Endodermal cell (in vitro differentiated cells): ENCODE measurements at places on chromosomes 1 and 21. TPM values are rescaled to one million over a fixed set of nuclear protein-coding genes. Genes with fewer than 3 reads are reported as not detected.
A peak's percentile ranks its signal among the peaks of the same experiment; 100 is the strongest.

GRCh38 chr1:235470741-235471439 lies 33.4 kb downstream of the B3GALNT2 start:
- H3K4me1 ChIP-seq: no peaks in the 10 kb centered on the region
- no peak overlapping the region for H3K27ac ChIP-seq
- H3K4me3 ChIP-seq: no peak overlapping the region
- DNase-seq: no peak

DNA sequence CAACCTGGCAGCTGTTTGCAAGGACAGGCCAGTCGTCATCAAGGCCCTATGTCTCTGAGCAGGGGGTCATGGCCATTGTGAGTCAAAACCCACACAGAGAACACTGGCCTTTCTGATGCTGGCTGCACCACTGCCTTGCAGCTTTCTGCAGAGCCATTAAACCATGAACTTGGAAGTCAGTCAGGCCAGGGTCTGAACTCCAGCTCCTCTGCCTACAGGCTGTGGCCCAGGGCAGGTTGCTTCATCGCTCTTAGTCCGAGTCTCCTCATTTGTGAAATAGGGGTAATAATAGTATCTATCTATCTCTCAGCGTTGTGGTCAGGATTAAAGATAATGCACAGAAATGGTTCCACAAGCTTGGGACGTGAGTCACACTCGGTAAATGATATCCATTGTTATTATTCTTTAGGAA lies 35.8 kb upstream of the HIVEP3 start:
- DNase-seq: peak; percentile 57
- no peaks in the 10 kb centered on the region for H3K4me1 ChIP-seq
- no peak overlapping the region for H3K27ac ChIP-seq
- H3K27me3 ChIP-seq: peaks cover 3% of the 10 kb centered on the region

GRCh38 chr1:219206350-219206749 lies 32.7 kb downstream of the LYPLAL1 start:
- no peak overlapping the region for H3K27ac ChIP-seq
- DNase-seq: no peak
- H3K4me1 ChIP-seq: no peaks in the 10 kb centered on the region
- no peaks in the 10 kb centered on the region for H3K27me3 ChIP-seq
- H3K4me3 ChIP-seq: no peak overlapping the region
- H3K36me3 ChIP-seq: no peaks in the 10 kb centered on the region

GRCh38 chr1:159229896-159230295 lies 25.2 kb downstream of the ACKR1 start:
- DNase-seq: no peak
- H3K36me3 ChIP-seq: no peaks in the 10 kb centered on the region
- H3K4me1 ChIP-seq: peaks cover 20% of the 10 kb centered on the region

- H3K36me3 ChIP-seq: no peaks in the 10 kb centered on the region
- H3K27ac ChIP-seq: no peak overlapping the region
- DNase-seq: no peak
Observed at GRCh38 chr1:29011775-29012174, 97.4 kb downstream of the EPB41 start.

- no peaks in the 10 kb centered on the region for H3K36me3 ChIP-seq
- H3K4me1 ChIP-seq: no peaks in the 10 kb centered on the region
- no peak overlapping the region for H3K4me3 ChIP-seq
- DNase-seq: no peak
- no peaks in the 10 kb centered on the region for H3K27me3 ChIP-seq
Observed at GRCh38 chr1:21628798-21629393, 40.3 kb downstream of the RAP1GAP start.

GRCh38 chr1:198696211-198696610 lies 57.4 kb downstream of the PTPRC start:
- H3K27ac ChIP-seq: no peak overlapping the region
- no peaks in the 10 kb centered on the region for H3K27me3 ChIP-seq
- H3K4me1 ChIP-seq: no peaks in the 10 kb centered on the region
- no peak for DNase-seq
- no peak overlapping the region for H3K4me3 ChIP-seq

GRCh38 chr1:35683012-35683411 lies 35.7 kb downstream of the C1orf216 start:
- H3K4me1 ChIP-seq: no peaks in the 10 kb centered on the region
- no peak overlapping the region for H3K4me3 ChIP-seq
- peaks cover 12% of the 10 kb centered on the region for H3K27me3 ChIP-seq
- no peak for DNase-seq

GRCh38 chr1:216807696-216808095 lies 84.5 kb upstream of the ESRRG start:
- no peak for DNase-seq
- H3K27ac ChIP-seq: no peak overlapping the region
- no peaks in the 10 kb centered on the region for H3K27me3 ChIP-seq
- H3K36me3 ChIP-seq: no peaks in the 10 kb centered on the region
- H3K4me3 ChIP-seq: no peak overlapping the region

DNA sequence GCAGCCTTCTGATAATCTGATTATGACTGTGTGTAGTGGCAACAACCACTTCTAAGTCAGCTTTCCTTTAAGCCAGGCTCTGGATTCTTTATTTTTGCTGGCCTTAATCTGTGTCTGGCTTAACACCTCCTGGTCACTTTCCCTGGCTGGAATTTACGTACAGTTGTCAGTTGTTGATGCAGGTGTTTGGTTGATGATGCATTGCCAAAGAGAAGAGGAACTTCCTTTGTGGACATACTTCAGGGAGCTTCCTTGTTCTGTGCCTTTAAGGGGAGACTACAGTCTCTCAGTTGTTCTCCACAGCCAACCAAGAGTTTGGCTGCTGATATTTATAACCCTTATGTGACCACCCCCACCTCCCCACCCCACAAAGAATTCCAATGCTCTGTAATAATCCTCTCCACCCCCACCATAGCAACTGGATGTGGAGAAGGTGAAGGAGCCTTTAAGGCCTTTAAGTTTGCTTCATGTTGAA lies 96.0 kb upstream of the BMP8A start:
- H3K27me3 ChIP-seq: no peaks in the 10 kb centered on the region
- peaks cover under 1% of the 10 kb centered on the region for H3K36me3 ChIP-seq
- H3K27ac ChIP-seq: peak overlapping the region; percentile 31

GRCh38 chr21:37916310-37917051 lies at the start of gene KCNJ6:
Gene KCNJ6 (minus strand): TSS chr21:37916457. CDS start chr21:37840682, 75,775 bp downstream.
- H3K36me3 ChIP-seq: no peaks in the 10 kb centered on the region
- no peak within 1 kb of the TSS for H3K27ac ChIP-seq
- H3K4me3 ChIP-seq: peak within 1 kb of the TSS; percentile 86
- peaks cover 47% of the 10 kb centered on the region for H3K27me3 ChIP-seq
- no peaks in the 10 kb centered on the region for H3K4me1 ChIP-seq
- peak; percentile 93 for DNase-seq

DNA sequence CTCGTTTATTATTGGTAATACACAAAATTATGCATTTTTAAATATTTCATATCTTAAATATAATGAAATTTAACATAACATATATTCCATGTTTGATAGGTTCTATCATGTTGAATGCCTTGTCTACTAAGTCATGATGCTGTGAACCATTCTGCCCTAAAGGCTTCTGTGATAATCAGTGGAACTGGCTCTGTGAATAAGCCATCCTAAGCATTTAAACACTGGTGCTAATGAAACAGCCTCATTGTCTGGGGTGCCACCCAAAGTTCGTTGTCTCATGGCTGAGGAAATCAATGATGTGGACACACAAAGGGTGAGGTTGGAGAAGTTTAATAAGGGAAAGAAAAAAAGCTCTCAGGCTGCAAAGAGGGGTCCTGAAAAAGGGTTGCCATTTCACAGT lies 264.7 kb upstream of the ZRANB2 start:
- H3K27me3 ChIP-seq: no peaks in the 10 kb centered on the region
- no peaks in the 10 kb centered on the region for H3K4me1 ChIP-seq
- H3K27ac ChIP-seq: no peak overlapping the region
- no peaks in the 10 kb centered on the region for H3K36me3 ChIP-seq
- no peak overlapping the region for H3K4me3 ChIP-seq

- H3K4me1 ChIP-seq: no peaks in the 10 kb centered on the region
- no peak overlapping the region for H3K4me3 ChIP-seq
- H3K36me3 ChIP-seq: no peaks in the 10 kb centered on the region
- H3K27me3 ChIP-seq: no peaks in the 10 kb centered on the region
Observed at GRCh38 chr21:36210779-36211659, 54.4 kb downstream of the DOP1B start.

The KCNJ9 gene
- not detected in 2 replicates for total RNA-seq

The GJA4 gene
- total RNA-seq: 8.9 to 36.6 TPM (median 9.0 TPM) in 3 replicates

The KIF2C gene
- 40.6 and 42.0 TPM in 2 replicates for total RNA-seq

The SYNJ1 gene
- 6.0 to 9.0 TPM (median 7.1 TPM) in 3 replicates for total RNA-seq

The SELE gene
- total RNA-seq: not detected in 2 replicates

The CFAP45 gene
- total RNA-seq: 0.49 to 1.2 TPM (median 1.1 TPM) in 3 replicates

The VANGL2 gene
- 61.5 and 62.5 TPM in 2 replicates for total RNA-seq
